ENCODE measurements at places on chromosomes 12 and 14.

GRCh38 chr12:109697877-109698468 is 15.7 kb upstream of the FAM222A start:
- DNase-seq: no peak

DNA sequence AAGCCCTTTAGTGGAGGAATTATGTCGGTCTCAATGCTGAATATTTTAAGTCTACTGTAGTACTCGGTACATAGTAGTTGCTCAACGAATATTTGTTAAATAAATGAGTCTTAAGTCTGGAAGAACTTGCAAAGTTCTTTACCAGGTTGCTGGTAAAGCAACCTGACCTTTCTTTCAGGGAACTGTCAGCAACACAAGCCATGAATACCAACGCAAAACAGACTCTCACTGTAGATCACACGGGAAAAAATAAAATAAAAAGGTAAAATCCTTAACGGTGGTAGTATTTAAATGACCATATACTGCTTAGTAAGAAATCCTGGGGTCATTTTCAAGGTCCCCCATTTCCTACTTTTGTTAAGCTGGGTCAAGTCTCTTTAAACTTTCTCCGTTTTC is 447 bp upstream of the NUBPL start:
- no peak for DNase-seq

- no peak for DNase-seq
Measured at GRCh38 chr12:41981758-41982157, 162.9 kb downstream of the GXYLT1 start.

GRCh38 chr12:61687407-61687806 is 572.8 kb upstream of the USP15 start:
- no peak for DNase-seq

DNA sequence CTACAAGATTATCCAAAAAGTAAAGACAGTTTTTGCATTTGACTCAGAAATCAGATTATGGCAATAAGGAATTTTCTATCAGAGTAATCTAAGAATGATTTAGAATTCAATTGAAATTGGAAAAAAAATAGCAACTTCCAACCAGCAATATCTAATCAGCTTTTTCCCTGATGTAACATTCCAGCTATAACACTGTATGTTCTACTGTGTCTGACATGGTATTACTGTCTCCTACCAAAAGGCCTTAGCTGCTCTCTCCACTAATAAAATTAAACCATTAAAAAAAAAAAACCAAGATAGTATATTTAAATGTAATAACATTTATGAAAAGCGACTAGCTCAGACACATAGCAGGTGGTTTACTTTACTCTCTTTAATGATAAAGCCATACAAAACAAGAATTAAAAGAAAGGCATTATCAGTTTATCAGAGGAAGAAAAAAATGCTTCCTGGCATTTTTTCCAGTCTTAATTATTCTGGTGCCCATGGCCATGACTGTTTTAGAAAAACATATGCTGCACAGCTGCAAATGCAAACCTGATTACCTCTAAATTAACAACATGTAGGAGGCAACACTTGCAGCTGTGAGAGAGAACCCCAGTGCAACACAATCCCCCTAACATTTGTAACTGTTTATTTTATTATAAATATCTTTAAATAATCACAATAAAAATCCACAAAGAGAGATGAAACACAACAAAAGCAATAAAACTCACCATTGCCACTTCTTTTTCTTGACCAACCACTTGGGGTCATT is 28.8 kb downstream of the PHLDA1 start:
- DNase-seq: no peak

DNA sequence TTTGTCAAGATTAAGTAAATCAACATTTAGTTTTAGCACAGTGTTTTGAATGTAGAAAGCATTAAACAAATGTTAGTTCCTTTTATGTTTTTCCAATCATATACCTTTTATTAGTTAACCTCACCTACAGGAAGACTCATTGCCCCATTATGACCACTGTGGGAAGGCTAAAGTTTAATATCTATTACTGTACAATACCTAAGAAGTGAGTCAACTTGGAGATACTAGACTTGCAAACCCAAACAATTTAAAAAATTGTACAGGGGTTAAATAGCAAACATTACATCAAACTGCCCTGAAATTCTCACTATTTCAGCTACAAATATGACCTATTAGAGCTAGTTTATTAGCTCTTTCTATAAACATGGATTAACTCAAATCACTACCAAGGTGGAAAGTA is 8.6 kb upstream of the G2E3 start:
- no peak for DNase-seq

All from stimulated activated CD4-positive, alpha-beta T cell treated with anti-CD3 and anti-CD28 coated beads, Interleukin-4, amount 100 ng/mL, for 48 hours (primary cell).